ENCODE measurements at places on chromosomes 2 and 18. TPM values are rescaled to one million over a fixed set of nuclear protein-coding genes. Genes with fewer than 3 reads are reported as not detected.

- DNase-seq, result no peak
Measured at GRCh38 chr18:1510542-1511179, 606.0 kb downstream of the ADCYAP1 start.

DNA sequence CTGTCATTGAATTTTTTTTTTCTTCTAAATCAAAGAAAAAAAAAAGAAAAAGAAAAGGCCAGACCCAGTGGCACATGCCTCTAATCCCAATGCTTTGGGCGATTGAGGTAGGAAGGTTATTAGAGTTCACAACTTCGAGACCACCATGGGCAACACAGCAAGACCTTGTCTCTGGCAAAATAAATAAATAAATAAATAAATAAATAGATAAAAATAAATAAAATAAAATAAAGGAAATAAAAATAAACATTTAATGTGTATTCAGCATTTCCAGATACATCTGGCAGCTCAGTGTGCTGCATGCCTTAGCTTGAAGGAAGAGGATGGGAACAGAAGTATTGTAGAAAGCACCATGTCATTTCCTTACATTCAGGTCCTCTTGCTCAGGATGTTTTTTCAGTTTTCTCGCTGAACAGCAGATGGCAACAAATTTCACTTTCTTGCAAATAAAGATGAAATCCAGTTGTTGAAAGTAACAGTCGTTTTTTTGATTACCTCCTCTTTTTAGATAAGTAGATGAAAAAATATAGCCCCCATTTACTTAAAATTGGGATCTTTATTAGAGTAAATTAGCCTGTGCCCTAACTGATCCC lies 25.7 kb upstream of the FAM178B start:
- peak; percentile 30 for DNase-seq

DNA sequence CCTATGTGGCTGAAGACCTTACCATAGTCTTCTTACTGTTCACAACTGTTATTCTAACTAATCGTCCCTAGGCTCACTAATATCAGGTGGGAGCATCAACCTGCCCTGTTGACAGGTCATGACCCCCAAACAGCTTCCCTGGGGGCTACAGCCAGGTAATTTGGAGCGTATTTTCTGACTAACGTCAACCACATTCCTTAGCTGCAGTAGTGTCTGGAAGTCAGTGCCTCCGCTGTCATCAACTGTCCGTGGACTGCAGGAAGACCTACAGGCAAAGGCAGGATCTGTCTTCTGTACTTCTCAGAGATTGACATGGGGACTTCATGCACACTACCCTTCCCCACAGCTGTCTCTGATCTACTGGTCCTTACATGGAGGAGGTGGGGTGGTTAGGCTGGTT lies 456.9 kb downstream of the BCL11A start:
- no peak for DNase-seq

- DNase-seq, result no peak
Measured at GRCh38 chr2:24009680-24010476, at the start of gene MFSD2B. TSS of gene MFSD2B (plus strand) at chr2:24010085. CDS start at chr2:24010097, 12 bp downstream.

DNA sequence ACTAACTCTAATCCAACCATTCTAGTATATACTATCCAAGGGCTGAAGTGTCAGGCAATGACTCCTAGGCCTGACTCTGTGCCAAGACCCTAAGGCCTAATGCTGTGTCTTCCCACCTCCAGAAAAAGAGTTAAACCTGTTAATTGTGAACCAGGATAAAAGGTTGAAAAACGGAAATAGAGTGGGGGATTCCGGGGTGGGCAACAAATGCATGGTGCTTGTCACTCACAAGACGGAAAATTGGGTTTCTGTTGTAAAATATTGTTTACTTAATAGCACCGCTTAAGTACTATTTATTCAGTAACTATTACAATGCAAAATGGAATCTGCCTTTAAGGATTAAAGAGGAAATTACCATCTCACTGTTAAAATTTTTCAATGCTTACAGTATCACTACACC lies 3.2 kb downstream of the STK17B start:
- no peak for DNase-seq

GRCh38 chr2:150607390-150607811 lies 119.9 kb upstream of the RND3 start:
- DNase-seq, result no peak

GRCh38 chr2:238606311-238606710 lies 179.6 kb downstream of the ASB1 start:
- no peak for DNase-seq

GRCh38 chr2:181190711-181191110 lies 210.3 kb downstream of the UBE2E3 start:
- no peak for DNase-seq

DNA sequence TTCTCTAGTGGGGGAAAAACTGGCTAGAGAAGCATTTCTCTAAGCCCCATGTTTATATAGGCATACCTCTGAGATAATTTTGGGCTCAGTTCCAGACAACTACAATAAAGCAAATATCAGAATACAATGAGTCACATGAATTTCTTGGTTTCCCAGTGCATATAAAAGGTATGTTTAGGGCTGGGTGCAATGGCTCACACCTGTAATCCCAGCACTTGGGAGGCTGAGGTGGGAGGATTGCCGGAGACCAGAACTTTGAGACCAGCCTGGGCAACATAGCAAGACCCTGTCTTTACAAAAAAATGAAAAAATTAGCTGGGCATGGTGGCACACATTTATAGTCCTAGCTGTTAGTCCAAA lies 22.2 kb downstream of the TSN start:
- no peak for DNase-seq

GRCh38 chr2:41393621-41394020 lies 654.2 kb upstream of the PKDCC start:
- DNase-seq, result no peak

DNA sequence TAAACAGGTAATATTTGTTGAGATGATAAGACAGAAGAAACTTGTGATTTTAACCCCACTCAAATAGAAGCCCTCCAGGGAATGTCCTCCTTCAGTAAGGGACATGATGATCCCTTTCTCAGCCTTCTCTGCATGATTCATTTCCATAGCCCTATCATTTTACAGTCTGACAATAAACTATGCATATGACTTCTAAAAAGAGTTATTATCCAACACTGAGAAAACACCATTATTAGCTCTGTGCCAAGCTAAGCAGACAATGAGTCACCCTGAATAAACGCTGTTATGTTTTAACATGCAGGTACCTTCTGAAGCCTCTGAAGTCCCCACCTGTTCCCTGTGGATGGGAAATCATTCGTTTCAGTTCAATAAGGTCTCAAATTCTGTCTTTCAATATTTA lies 54.7 kb downstream of the DTNB start:
- no peak for DNase-seq

- no peak for DNase-seq
Measured at GRCh38 chr2:221447310-221447709, 124.8 kb downstream of the EPHA4 start.

GRCh38 chr2:173761603-173762119 lies 203.5 kb downstream of the SP3 start:
- DNase-seq, result no peak

DNA sequence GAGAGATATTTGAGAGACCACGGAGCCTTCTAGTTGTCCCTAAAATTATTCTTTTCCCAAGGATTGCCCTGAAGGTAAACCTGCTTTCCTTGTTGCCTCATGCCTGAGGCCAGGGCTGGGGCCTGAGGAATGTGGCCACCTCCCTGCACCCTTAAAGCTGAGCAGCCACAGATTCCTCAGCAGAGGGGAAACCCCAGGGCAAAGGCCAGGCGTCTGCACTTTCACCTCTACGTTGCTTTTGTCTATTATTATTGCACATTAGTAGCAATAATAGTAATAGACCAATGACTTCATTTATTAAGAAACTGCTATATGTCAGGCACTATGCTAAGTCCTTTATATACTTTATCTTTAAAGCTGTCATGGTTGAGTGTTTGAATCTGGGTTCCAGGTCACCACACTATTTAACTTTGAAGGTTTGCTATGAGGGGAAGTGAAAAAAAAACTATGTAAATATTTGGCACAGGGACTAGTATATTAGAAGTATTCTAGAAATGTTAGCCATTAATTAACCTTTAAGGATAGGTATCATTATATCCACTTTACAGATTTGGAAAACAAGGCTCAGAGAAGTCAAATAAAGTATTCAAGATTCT lies 104.2 kb downstream of the LRRC30 start:
- no peak for DNase-seq

- no peak for DNase-seq
Measured at GRCh38 chr2:182080493-182080892, 94.8 kb downstream of the PPP1R1C start.

- DNase-seq, result no peak
Measured at GRCh38 chr2:218983263-218983933, 1.6 kb downstream of the FEV start.

DNA sequence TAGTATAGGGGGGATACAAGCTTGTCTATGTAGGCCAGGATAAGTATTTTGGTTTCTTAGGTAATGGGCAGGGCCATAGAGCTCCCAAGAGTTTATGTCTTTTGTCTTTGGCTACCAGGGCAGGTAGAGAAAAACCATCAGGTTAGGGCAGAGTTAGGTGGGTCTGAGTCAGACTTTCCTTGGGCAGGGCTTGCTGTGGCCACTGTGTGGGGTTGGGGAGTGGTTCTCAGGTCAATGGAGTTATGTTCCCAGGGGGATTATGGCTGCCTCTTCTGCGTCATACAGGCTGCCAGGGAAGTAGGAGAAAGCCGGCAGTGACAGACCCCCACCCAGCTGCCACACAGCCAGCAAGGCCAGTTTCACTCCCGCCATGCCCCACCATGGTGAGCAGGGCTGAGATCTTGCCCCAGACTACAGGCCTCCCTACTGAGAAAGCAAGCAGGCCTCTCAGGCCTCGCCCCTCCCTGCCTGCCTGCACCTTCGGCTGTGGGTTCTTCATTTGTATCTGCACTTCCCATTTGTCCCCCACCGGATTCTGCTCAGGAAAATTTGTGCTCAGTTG lies 55.5 kb downstream of the RPIA start:
- no peak for DNase-seq

DNA sequence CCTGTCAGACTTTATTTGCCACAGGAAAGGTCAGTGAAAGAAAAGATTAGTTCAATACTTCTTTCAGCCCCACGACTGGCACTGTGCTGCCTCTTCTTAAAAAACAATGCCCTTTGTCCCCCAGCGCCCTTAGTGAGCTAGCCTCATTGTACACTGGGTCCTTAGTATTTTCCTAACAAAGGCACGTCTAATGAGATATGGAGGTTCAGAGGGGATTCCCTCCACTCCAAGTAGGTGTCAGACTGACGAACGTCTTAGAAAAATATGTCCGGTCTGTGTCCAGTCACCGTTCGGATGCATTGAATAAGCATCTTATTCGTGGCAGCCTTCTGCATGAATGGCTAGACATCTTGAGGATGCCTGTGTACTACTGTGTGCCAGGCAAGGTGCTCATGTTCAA lies 1.1 kb downstream of the FECH start:
- no peak for DNase-seq

GRCh38 chr18:40006634-40007033 lies 1948.4 kb upstream of the PIK3C3 start:
- no peak for DNase-seq

DNA sequence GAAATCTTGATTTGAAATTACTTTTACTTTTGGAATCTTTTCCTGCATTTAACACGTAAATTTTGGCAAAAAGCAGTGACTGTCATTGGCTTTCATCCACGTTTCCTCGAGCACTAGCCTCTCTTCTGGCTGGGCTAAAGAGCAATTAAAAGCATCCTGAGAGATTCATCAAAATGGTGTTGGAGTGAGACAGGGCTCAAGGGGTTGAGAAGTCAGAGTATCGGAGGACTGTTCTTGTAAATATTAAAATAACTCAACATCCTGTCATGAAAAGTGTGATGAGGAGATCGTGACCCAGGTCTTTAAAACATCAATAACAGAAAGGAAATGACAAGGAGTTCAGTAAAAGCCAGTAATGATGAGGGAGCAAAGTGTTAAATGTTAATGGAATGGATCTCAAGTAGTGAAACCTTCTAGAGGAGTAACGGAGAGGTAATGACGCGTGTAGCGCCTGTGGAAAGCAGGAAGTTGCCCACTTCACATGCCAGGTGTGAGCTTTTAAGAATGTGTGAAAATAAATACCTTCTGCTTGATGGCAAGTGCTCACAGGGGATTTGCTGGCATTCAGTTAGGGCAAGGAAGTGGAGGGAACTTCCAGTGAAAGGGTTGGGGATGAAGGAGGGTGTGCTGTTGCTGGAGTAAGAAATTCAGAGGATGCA lies 754.4 kb downstream of the ADCYAP1 start:
- no peak for DNase-seq

DNA sequence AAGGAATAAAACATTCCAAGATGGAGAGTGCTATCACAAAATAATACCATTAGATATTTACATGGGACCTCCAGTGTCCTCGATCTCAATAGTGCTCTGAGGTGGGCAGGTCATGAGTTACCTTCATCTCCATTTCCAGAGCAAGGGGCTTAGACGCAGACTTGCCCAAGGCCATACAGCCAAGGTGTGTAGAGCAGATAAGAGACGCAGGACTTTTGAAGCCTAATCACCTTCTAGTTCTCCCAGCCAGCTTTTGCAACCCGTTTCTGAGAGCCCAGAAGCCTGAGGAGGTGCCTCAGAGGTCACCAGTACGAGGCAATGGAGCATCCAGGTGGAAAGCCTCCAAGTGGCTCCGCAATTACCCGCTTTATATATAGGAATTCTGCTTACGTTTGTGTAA lies 294.7 kb downstream of the LNPK start:
- no peak for DNase-seq

Gene NOTO
- polyA plus RNA-seq, result 0.05 TPM

Gene NT5C1B
- polyA plus RNA-seq, result 0.88 TPM

Gene MEP1B
- polyA plus RNA-seq, result not detected

Gene CDCA7
- polyA plus RNA-seq, result 41.8 TPM

Gene SERPINB2
- polyA plus RNA-seq, result 0.14 TPM

Gene SLC9A4
- 11.3 TPM for polyA plus RNA-seq

Gene C2orf80
- 0.31 TPM for polyA plus RNA-seq
